ENCODE measurements at places on chromosomes 1 and 21. TPM values are rescaled to one million over a fixed set of nuclear protein-coding genes. Genes with fewer than 3 reads are reported as not detected.
A peak's percentile ranks its signal among the peaks of the same experiment; 100 is the strongest.

GRCh38 chr1:66393586-66394287 is 140.2 kb upstream of the SGIP1 start:
- H3K4me1 ChIP-seq, result no peaks in the 10 kb centered on the region
- H3K4me3 ChIP-seq, result no peak overlapping the region
- no peaks in the 10 kb centered on the region for H3K27me3 ChIP-seq
- no peak overlapping the region for H3K27ac ChIP-seq

GRCh38 chr1:955474-955873 is 3.6 kb downstream of the NOC2L start:
- peaks cover 37% of the 10 kb centered on the region for H3K36me3 ChIP-seq
- no peak for DNase-seq
- no peak overlapping the region for H3K4me3 ChIP-seq
- H3K27ac ChIP-seq, result no peak overlapping the region

RBBP5 gene
- 12.4 TPM for total RNA-seq

CD52 gene
- not detected for total RNA-seq

SLC5A3 gene
- total RNA-seq, result 17.0 TPM

DNA sequence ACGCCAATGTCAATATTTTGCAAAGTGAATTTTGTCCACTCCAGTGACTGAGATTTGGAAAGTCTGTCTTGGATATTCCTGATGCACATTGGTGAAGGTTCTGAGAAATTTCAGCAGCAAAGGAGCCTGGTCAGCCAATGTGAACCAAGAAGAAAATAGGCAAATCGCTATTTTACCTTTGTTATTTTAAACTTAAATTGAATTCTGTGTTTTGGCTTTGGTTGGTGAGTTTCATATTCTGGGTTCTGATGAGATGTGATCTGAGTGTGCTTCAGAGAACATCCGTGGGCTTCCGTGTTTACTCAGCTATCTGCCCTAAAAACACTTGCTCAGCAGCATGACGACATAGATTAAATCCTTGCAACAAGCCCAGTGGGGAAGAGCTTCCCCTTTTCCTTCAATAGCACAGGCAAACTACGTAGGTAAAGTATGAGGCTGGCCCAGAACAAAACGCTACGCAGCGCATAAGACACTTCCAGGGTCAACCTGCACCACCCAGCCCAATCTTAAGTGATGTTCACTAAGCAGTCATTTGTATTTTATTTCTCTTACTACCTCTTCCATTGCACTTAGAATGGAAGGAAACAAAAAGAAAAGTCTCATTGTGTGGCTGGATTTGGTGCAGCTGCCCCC is 176.4 kb upstream of the KAZN start:
- H3K4me3 ChIP-seq, result no peak overlapping the region
- H3K36me3 ChIP-seq, result no peaks in the 10 kb centered on the region
- H3K4me1 ChIP-seq, result no peaks in the 10 kb centered on the region
- no peak overlapping the region for H3K27ac ChIP-seq

GRCh38 chr21:26169061-26169610 is 1.4 kb downstream of the APP start:
- DNase-seq, result peak; percentile 69
- H3K27ac ChIP-seq, result peak overlapping the region; percentile 66
- no peaks in the 10 kb centered on the region for H3K36me3 ChIP-seq
- peaks cover 26% of the 10 kb centered on the region for H3K4me1 ChIP-seq

CDC42BPA gene
- 12.0 TPM for total RNA-seq

ZRANB2 gene
- 53.6 TPM for total RNA-seq

- H3K36me3 ChIP-seq, result no peaks in the 10 kb centered on the region
- H3K4me3 ChIP-seq, result no peak overlapping the region
- no peaks in the 10 kb centered on the region for H3K27me3 ChIP-seq
- H3K4me1 ChIP-seq, result no peaks in the 10 kb centered on the region
- DNase-seq, result no peak
Measured at GRCh38 chr1:213200630-213201029, 149.6 kb downstream of the RPS6KC1 start.

DNA sequence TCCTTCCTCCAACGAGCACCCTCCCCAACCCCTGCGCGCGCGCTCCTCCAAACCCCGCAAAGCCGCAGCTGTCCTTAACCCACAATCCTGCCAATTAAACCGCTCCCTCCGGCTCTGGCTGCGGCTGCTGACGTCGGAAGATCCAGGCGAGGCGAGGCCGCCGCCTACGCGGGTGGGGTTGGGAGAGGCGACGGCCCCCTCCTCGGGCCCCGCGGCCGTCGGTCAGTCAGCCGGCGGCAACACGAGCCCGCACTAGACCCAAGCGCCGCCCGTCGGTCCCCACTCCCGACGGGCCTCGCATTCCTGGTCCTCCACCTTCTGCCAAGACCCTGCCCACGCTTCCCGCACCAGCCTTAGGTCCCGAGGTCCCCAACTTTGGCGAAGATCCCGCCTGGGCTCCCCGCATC is 75.4 kb downstream of the VWA5B1 start:
- H3K36me3 ChIP-seq, result no peaks in the 10 kb centered on the region
- H3K4me1 ChIP-seq, result no peaks in the 10 kb centered on the region
- H3K4me3 ChIP-seq, result peak overlapping the region; percentile 16
- no peak overlapping the region for H3K27ac ChIP-seq

DNA sequence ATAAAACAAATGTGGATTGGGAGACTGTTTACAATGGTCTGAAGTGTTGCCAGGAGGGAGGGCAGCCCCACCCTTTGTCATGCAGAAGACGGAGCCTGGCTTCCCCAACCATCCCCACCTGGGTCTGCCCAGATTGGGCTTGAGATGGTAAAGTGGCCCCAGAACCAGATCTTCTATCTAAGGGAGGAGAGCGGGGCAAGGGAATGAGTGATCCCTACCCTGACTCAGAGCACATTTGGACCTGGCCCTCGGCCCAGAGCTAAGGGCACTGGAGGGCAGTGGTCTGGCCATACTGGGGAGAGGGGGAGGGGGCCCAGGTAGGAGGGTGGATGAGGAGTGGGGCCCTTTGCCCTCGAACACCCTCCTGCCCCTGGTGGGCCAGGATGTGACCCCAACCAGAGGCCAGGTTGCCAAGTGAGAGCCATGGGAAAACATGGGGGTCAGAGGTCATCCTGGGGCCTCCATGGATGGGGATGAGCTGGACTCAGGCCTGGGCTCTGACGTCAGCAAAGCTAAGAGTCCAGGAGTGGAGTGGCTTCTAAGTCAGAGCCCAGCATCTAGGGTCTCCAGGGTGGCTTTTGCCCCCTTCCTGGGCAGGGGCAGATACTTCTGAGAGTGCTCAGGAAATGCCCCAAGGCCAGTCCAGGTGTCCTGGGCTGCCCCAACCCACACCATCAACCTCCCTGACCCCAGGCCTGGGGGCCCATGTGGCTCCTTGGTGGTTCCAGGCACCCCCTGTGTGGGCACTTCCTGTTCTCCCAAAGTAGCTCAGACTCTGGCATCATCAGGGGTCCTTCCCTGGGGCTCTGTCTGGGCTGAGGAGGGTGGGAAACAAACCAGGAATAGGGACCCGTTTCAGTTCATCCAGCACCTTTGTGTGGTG is 1.6 kb upstream of the LEFTY1 start:
- no peak overlapping the region for H3K4me3 ChIP-seq
- no peaks in the 10 kb centered on the region for H3K36me3 ChIP-seq
- no peak for DNase-seq
- H3K27ac ChIP-seq, result no peak overlapping the region
- H3K4me1 ChIP-seq, result no peaks in the 10 kb centered on the region

DNA sequence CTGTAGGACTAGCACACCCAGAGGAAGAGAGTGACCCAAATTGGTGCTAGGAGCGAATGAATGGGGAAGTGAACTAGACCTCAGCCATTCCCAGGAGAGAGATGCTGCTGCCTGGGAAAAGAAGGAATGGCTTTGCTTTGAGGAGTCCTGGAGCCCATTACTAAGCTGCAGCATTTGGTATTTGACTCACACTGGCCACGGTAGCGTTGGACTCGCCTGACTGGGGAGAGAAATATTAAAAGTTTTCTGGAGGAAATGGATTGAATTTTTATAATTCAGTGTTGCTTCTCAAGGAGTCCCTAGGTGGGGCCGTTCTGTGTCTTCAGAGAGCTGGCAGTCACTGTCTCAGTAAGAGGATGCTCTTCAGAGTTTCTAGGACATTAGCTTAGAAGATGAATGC is 40.2 kb downstream of the PIK3CD start:
- no peak overlapping the region for H3K4me3 ChIP-seq
- no peak overlapping the region for H3K27ac ChIP-seq
- H3K4me1 ChIP-seq, result no peaks in the 10 kb centered on the region
- no peak for DNase-seq

FCRL6 gene
- total RNA-seq, result not detected

DNA sequence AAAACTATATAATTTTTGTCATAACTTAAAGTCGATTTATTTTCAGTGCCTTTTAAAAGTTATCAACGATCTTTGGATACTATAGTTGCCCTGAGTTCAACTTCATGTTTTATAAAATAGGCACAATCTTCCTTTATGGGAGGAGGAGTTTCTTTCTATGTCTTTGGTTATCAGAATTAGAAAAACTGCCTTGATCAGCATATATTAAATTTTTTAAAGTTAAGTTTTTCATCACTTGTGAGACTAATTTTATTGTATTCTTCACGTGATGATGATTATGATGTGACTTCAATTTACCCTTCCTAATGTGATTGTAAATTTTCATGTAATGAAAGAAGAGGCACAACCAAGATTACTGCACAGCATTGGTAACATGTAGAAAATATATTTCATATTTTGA is 58.2 kb upstream of the TMPRSS15 start:
- peaks cover 2% of the 10 kb centered on the region for H3K4me1 ChIP-seq
- H3K4me3 ChIP-seq, result no peak overlapping the region

GRCh38 chr1:102631691-102632090 is 476.6 kb downstream of the COL11A1 start:
- H3K4me3 ChIP-seq, result no peak overlapping the region
- no peaks in the 10 kb centered on the region for H3K27me3 ChIP-seq
- no peak for DNase-seq
- H3K4me1 ChIP-seq, result no peaks in the 10 kb centered on the region

- H3K4me1 ChIP-seq, result no peaks in the 10 kb centered on the region
- H3K27me3 ChIP-seq, result no peaks in the 10 kb centered on the region
- H3K27ac ChIP-seq, result no peak overlapping the region
- peaks cover 16% of the 10 kb centered on the region for H3K36me3 ChIP-seq
- no peak for DNase-seq
Measured at GRCh38 chr1:110360431-110360830, 21.3 kb downstream of the RBM15 start.

ITLN2 gene
- not detected for total RNA-seq

Measured in cardiac muscle cell (in vitro differentiated cells and primary cell).